ENCODE measurements at places on chromosomes 16 and 17.

GRCh38 chr17:17564896-17565295 lies 26.6 kb downstream of the PEMT start:
- no peak for DNase-seq

GRCh38 chr17:44916781-44917241 lies 1.5 kb upstream of the GFAP start:
- DNase-seq, result no peak

- no peak for DNase-seq
Measured at GRCh38 chr16:68844211-68844564, 857 bp downstream of the TANGO6 start.

DNA sequence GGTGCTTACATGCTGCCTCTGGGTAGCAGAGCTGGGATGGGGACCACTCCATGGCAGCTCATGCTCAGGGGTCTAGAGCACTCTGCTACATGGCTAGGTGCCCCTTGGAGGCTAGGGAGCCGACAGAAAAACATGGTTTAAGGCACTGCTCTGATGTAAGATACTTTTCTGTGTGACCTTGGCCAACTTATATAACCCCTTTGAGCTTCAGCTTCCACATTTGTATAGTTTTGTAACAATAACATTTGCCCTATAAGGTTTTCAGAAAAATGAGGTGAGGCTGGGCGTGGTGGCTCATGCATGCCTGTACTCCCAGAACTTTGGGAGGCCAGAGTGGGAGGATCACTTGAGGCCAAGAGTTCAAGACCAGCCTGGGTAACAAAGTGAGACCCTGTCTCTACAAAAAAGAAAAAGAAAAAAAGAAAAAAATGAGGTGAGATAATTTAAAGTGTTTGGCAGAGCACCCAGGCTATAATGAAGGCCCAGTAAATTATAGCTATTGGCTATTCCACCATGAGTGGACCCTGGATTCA lies 3.2 kb downstream of the CES4A start:
- no peak for DNase-seq

DNA sequence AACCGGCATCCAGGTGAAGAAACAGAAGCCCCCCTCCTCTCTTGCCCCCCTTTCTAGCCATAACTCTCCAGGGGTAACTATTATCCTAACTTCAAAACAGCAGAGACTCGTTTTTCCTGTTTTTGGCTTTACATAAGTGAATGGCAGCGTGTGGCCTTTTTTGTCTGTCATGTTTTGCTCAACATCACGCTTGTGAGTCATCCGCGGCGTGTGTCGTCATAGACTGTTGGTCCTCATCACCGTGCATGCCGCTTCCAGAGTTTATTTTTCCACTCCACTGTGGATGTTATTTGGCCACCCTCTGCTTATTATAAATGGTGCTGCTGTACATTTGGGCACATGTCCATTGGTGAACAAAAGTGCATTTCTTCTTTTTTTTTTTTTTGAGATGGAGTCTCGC lies 52.6 kb downstream of the ERN1 start:
- no peak for DNase-seq

DNA sequence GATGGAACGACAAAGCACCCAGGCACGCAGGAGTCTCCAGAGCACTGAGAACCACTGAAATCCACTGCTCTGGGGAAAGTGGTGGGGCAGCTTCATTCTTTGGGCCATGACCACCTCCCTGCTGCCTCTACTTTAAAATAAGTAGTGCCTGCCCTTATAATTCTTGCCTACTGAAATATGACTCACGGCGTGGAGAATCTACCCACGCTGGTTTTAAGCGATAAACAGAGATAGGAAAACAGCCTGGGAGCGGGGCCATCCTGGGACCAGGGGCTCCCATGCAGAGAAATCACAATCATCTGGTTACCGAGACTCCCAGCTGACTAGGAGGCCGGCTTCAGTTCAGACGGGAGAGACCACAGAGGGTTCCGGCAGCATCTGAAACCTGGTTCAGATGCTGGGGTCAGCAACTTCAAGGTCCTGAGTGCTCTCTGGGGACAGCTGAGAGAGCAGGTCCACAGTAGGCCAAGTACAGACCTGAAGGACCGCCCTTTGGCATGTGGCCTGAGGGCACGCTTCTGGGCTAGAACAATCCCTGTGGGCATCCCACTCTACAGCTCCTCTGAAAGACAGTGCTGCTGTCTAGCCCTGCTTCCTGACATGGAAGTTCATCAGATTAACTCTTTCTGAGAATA lies 8.6 kb upstream of the DHRS13 start:
- DNase-seq, result no peak

GRCh38 chr17:58822148-58823050 lies 66.7 kb downstream of the PPM1E start:
- DNase-seq, result no peak

DNA sequence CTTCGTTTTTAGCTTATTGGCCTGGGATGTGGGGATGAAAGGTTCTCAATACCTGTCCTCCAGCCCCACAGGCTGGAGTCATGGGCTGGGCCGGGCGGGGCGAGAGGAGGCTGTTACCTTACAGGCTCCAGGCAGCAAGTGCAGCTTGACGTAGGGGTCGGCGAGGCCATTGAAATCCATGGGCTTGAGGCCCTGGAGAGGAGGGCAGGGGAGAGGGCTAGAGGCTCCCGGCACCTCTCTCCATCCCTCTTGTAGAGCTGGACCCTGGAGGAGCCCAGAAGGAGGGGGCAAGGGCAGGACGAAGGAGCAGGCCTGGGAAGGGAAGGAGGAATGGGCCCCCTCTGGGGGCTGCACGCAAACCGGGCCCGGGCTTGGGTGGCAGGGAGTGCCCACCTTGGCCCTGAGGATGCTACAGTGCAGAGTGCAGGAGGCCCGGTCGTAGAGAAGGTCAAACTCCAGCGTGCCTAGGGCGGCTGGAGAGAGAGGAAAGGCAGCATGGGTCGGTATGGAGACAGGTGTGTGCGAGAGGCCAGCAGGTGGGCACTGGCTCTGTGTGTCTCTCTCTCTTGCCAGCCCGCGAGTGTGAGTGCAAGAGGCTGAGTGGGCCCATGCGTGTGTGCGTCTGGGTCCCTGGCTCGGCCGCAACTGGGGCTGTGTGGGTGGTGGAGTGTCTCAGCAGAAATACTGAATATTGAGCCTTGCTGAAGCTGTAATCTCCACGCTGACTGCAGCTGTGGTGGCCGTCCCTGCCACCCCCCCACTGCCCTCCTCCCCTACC lies 1.6 kb downstream of the DOC2A start:
- no peak for DNase-seq

- no peak for DNase-seq
Measured at GRCh38 chr17:79652999-79653643, 42.3 kb upstream of the RBFOX3 start.

DNA sequence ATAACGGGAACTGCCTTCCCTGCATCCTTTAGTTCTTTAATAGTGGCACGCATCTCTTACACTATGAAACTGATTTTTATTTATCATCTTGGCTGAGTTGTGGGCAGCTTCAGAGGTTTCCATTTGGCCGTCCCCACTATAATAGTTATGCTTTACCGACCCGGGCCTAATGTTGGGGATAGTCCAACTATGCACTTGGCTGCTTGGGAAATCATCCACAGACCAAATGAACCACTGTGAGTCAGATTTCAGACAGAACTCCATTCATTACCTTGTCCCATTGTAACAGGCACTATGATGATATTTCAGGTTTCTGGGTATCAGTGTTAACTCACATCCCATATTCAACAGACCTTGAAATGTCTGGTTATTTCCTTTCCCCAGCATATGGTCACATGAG lies 6.1 kb upstream of the SLFN5 start:
- no peak for DNase-seq

- no peak for DNase-seq
Measured at GRCh38 chr16:87949071-87949744, 2.0 kb upstream of the BANP start.

DNA sequence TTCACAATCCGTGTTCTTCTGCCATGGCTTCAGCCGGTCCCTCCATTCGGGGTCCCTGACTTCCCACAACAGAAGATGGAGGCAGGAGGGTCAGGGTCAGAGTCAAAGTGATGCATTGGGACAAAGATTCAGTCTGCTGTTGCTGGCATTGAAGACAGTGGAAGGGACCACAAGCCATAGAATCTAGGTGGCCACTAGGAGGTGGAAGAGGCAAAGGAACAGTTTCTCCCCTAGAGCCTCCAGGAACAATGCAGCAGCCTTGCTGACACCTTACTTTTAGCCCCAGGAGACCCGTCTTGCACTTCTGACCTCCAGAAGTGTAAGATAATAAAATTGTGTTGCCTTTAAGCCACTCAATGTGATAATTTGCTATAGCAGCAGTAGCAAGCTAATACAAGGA lies 55.9 kb downstream of the MFSD11 start:
- peak; percentile 24 for DNase-seq

- peak; percentile 25 for DNase-seq
Measured at GRCh38 chr17:48728232-48729231, at the start of gene HOXB13. HOXB13 (minus strand) TSS chr17:48728750; CDS start chr17:48728593, 157 bp downstream.

DNA sequence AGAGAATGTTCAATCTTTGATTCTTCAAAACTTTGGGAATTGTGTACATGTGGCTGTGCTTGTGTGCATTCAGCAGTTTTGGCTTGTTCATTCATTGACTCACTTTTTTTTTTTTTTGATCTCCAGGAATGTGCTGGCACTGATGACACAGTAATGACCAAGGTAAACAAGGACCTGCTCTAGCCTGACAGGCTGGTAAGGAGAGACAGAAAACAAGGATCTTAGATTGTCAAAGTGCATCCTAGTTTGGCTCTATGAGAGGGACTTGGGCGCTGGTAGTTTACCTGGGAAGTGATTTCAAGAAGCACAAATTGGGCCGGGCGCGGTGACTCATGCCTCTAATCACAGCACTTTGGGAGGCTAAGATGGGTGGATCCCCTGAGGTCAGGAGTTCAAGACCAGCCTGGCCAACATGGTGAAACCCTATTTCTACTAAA lies 233.1 kb upstream of the WSCD1 start:
- no peak for DNase-seq

DNA sequence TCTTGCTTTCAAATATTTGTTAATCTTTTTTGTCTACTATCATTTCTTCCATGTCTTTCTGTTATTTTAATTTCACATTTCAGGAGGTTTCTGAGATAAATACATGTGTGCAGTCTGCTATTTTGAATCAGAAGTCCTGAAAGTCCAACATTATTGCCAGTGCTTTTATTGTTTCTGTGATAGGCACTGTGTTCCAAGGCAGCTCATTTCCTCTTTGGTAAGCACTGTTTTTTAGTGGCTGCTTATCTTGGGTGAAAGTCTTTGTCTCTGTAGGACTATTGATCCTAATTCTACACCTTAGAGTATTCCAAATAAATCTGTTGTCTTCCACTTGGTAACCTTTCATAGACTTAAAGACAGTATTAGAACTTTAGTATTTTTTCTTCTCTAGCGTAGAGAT lies 76.1 kb downstream of the PPM1E start:
- no peak for DNase-seq

DNA sequence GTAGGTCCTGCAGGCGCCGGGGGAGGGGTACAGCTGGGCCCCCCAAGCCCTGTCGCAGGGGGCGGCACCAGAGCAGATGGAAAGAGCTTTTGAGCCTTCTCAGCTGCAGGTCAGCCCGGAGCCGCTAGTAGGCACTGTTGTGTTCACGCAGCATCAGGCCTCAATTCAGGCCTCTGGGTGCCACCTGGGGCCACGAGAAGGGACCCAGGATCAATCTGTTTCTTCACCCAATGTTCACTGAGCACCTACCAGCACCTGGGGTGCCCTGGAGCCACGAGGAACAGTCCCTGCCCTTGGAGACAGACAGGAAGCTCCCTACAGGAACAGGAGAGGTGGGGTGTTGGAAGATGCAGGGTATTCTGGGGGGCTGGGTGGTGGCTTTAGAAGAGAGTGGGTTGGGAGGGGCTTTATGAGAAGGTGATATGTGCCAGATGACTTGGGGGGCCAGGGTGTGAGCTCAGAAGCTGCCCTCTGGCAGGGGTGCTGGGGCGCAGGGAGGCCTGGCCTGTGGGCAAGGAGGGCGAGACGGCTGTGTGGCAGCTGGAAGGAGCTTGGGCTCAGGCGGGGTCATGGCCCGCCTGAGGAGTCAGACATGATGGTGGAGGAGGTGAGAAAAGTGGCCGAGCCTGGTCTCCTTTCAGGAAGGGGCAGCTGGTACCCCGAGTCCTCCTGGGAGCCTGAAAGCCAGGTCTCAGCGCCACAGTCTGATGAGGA lies 121.9 kb upstream of the GSE1 start:
- no peak for DNase-seq

All from T-helper 1 cell (primary cell).